Stimulated activated CD8-positive, alpha-beta memory T cell treated with anti-CD3 and anti-CD28 coated beads, Interleukin-7, amount 100 ng/mL, for 48 hours (primary cell): ENCODE measurements at places on chromosomes 1 and 21.

DNA sequence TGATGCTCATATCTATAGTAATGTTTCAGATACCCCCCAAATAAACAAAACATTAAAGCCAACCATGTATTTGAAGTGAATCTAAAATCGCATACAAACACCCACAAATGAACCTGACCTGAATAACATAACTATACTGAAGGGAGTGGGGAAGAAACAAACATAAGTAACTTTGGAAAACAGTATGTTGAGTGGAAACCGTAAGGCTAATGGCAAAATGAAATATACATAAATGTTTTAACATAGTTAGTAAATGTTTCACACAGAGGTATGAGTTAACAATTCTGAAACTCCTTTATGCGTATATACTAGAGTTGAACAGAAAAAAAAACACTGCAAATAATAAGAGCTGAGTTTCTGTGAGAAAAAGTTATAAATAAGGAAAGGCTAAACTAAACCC, 125.6 kb downstream of the ACBD6 start:
- no peak for DNase-seq

- no peak for DNase-seq
These were observed 31.7 kb downstream of the PRMT2 start for GRCh38 chr21:46666941-46667740.

DNA sequence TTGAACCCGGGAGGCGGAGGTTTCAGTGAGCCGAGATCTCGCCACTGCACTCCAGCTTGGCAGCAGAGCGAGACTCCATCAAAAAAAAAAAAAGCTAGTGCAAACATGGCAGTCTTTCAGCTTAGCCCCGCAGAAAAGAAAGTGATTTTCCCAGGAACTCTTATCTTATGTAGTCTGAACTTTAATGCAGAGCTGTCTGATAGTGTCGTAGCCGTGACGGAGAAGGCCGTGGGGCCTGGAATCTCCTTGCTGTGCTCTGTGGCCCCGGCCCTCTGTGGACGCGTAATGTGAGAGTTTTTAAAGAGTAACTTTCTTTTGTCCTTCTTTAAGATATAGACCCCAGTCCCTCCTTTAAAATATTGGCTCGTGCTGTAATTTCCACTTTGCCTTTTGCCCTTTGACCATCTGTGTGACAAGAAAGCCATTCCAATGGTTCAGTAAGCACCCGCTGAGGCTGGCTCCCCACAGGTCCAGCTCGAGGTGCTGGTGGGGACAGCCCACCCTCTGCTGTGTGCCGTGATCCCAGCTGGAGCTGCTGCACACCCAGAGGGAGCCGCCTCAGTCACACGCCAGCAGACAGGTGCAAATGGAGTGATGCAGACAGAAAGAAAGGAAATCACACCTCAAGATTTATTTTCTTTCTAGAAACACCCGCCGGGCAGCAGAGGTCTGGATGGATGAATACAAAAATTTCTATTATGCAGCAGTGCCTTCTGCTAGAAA, 164.0 kb downstream of the PGBD5 start:
- no peak for DNase-seq

GRCh38 chr1:153251988-153252387, 7.5 kb upstream of the LORICRIN start:
- DNase-seq, result no peak

- DNase-seq, result no peak
These were observed 36.0 kb downstream of the FAM177B start for GRCh38 chr1:222772996-222773379.

DNA sequence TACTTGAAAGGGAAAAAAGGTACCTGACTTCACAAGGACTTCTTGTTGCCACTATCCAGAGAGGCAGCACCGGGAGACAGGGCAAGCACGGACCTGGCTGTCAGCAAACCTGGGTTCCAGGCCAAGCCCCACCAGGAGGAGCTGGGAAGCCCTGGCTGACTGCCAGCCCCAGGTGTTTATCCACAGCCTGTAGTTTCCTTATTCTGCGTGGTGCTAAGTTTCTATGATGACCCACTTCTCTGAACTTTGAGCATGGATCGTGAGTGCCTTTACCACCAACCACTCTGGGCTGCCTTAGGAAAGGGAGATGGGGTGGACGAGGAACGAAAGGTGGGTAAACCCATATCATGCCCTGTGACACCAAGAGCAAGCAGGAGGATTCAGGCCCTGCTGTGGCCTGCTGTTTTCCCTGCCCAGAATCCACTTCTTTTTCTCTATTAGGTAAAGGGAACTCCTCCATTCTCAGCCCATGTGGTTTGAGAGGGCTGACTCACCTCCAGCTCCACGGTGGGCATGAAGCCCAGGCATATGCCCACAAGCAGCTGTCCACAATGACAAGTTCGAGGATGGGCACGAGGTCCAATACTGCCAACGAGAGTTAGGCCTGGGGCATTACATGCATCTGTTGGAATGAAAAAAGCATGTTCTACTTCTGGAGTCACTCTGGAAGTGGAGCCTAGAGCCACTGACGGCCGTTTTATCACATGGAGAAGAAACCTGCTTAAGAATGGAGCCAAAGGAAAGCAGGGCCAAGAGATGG, 20.3 kb downstream of the TSPAN2 start:
- DNase-seq, result no peak

GRCh38 chr21:34091607-34092006, 18.2 kb downstream of the MRPS6 start:
- DNase-seq, result no peak

DNA sequence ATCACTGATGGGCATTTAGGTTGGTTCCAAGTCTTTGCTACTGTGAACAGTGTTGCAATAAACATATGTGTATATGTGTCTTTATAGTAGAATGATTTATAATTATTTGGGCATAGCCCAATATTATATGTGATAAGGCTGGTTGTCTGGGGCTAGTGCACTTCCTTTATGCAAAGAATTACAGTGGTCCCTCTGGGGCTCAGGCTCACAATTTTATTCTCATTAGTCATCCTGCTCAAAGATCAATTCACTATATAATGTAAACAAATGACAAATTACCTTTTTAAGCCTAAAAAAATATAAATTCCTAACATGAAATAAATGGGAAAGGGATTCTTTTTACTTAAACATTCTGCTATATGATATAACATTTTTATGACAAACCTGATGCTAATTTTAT, 5.0 kb downstream of the PLPPR4 start:
- no peak for DNase-seq

GRCh38 chr1:41672173-41672572, 187.7 kb upstream of the EDN2 start:
- DNase-seq, result no peak

GRCh38 chr1:3718764-3719163, 33.5 kb upstream of the CCDC27 start:
- no peak for DNase-seq

GRCh38 chr1:226496453-226497015, 52.0 kb upstream of the STUM start:
- DNase-seq, result no peak

GRCh38 chr1:19835578-19835977, 20.5 kb upstream of the RNF186 start:
- no peak for DNase-seq
